Uterus (tissue), 4 donors: ENCODE measurements at places on chromosomes 6 and 20. TPM values are rescaled to one million over a fixed set of nuclear protein-coding genes. Genes with fewer than 3 reads are reported as not detected.

The MYCT1 gene
- total RNA-seq = 10.0 TPM

The ZFP57 gene
- total RNA-seq = not detected

GRCh38 chr6:151723152-151723551, 84.3 kb upstream of the ESR1 start:
- H3K27ac ChIP-seq = no peak overlapping the region
- no peaks in the 10 kb centered on the region for H3K36me3 ChIP-seq
- no peaks in the 10 kb centered on the region for H3K27me3 ChIP-seq
- no peak overlapping the region for H3K4me3 ChIP-seq
- no peak for DNase-seq

DNA sequence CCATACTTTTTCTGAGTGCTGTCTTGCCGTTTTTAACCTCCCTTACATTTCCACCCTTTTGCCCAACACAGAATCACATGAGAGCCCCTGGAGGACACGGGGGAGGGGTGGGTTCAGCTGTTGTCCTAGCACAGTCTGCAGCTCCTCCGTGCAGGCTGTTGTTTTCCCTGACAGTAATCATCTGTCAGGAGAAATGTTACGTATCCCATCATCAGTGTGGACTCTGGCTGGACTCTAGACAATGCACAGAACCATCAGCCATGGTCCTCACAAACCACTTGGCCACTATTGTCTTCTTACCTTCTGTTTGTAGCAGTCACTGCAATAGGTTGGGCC, 92.1 kb downstream of the RIN2 start:
- H3K27ac ChIP-seq = peak overlapping the region; percentile 91
- H3K4me3 ChIP-seq = no peak overlapping the region
- no peaks in the 10 kb centered on the region for H3K4me1 ChIP-seq
- H3K36me3 ChIP-seq = no peaks in the 10 kb centered on the region

DNA sequence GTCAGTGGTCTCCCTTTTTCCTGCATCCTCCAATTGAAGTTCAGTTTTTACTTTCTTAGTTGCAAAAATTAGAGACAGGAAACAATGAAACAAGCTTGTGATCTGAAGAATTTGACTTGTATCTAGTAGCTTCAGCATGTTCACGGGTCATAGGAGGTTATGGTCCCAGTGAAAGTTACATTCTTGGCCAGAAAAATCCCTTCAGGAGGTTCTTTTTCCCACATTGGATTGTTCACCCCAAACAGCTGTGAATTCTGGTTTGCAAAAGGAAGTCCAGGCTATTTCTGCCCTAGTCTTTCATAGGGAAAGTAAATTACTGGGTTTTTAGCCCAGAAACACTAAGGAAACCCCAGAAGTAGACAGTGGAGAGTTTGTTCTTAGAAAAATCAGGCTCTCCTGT, 8.1 kb downstream of the ANKS1A start:
- H3K27me3 ChIP-seq = no peaks in the 10 kb centered on the region
- H3K4me3 ChIP-seq = no peak overlapping the region
- no peaks in the 10 kb centered on the region for H3K4me1 ChIP-seq
- DNase-seq = no peak
- H3K27ac ChIP-seq = no peak overlapping the region

GRCh38 chr6:168218785-168219566, 100.6 kb downstream of the DACT2 start:
- H3K27ac ChIP-seq = no peak overlapping the region
- H3K4me1 ChIP-seq = no peaks in the 10 kb centered on the region
- H3K36me3 ChIP-seq = no peaks in the 10 kb centered on the region
- H3K27me3 ChIP-seq = no peaks in the 10 kb centered on the region

DNA sequence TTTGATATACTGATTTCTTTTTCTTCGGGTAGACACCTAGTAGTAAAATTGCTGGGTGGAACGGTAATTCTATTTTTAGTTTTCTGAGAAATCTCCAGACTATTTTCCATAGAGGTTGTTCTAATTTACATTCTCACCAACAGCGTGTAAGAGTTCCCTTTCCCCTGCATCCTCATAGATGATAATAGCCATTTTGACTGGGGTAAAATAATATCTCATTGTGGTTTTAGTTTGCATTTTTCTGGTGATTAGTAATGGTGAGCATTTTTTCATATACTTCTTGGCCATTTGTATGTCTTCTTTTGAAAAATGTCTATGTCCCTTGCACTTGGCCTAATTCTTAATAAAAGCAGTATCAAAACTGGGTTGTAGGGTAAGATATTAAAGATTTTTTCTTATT, 148.9 kb upstream of the SIM1 start:
- no peaks in the 10 kb centered on the region for H3K36me3 ChIP-seq
- no peaks in the 10 kb centered on the region for H3K27me3 ChIP-seq
- H3K4me3 ChIP-seq = no peak overlapping the region
- H3K27ac ChIP-seq = no peak overlapping the region

- no peak overlapping the region for H3K4me3 ChIP-seq
- H3K27me3 ChIP-seq = no peaks in the 10 kb centered on the region
- no peak for DNase-seq
- no peak overlapping the region for H3K27ac ChIP-seq
- no peaks in the 10 kb centered on the region for H3K36me3 ChIP-seq
These were observed 491.0 kb downstream of the HAO1 start for GRCh38 chr20:7449269-7449668.

DNA sequence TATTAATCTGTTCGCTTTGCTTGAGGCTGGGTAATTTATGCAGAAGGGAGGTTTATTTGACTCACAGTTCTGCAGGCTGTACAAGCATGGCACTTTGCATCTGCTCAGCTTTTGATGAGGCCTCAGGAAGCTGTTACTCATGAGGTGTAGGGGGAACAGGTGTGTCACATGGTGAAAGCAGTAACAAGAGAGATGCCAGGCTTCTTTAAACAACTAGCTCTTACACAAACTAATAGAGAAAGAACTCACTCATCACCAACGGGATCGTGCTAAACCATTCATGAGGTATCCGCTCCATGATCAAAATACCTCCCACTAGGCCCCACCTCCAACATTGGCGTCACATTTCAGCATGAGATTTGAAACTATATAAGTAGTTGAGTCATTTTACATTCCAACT, 34.4 kb upstream of the GCLC start:
- no peak overlapping the region for H3K27ac ChIP-seq
- no peak overlapping the region for H3K4me3 ChIP-seq
- no peaks in the 10 kb centered on the region for H3K4me1 ChIP-seq
- no peaks in the 10 kb centered on the region for H3K36me3 ChIP-seq
- no peaks in the 10 kb centered on the region for H3K27me3 ChIP-seq
